Hematopoietic multipotent progenitor cell treated with erythropoietin and hydrocortisone succinate and interleukin-3 and kit ligand, for 4 days (in vitro differentiated cells): ENCODE measurements at places on chromosomes 11 and 22.
A peak's percentile ranks its signal among the peaks of the same experiment; 100 is the strongest.

DNA sequence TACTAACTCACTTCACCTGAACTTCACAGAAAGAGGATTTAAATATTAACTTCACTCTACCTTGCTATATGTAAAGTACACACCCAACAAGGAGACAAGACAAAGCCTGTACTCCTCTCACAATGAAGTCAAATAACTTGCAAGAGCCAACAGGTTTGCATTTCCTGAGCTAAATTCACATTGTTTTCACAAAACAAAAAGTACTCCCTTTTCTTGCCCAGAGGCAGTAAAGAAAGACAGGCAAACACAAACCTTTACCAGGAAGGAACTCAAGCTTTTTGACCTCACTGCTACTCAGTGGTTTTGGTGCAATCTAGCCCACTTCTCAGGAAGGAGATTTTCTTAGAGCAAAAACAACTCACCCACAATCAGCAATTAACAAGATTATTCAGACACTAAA, 15.7 kb downstream of the USP28 start:
- DNase-seq = peak; percentile 12

DNA sequence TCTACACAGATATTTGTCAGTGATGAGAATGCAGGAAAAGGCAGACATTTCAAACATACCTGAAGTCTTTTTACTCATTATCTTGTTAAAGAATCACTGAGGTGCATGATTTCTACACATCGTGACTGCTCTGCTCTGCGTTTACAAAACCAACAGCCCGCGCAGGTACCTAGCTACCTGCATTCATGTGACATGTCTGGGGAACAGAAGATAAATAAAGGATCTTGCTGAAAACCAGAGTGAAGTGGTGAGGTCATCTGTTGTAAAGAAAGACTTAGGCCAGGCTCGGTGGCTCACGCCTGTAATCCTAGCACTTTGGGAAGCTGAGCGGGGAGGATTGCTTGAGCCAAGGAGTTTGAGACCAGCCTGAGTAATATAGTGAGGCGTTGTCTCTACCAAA, 15.7 kb downstream of the ASPHD2 start:
- DNase-seq = no peak

DNA sequence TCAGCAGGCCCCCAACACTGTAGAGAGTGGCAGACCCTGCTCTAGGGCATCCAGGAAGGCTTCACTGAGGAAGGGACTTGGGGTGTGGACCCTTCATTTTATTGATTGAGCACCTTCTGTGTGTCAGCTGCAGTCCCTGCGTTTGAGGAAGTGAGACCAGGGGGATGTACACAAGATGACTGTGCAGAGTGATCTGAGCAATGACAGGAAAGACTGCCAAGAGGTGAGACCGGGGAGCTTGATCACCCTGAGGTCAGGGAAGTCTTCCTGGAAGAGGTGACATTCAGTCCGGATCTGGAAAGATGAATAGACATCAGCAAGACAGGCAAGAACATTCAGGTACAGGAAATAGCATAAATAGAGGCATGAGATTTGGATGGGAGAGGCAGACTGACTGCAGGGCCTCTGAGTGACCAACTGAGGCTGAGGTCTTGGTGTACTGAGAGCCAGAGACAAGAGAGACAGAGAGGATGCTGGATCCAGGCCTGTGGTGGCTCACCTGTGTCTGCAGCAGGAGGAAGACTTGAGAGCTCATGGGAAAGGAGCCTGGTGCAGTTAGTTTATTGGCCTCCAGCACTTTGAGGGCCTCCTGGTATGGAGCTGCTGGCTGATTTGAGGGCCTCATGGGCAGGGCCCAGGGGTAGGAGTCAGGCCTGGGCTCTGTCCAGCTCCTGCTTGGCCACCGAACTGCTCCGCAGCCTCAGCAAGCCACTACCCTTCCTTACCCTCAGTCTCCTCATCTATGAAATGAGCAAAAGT, 5.2 kb downstream of the DGAT2 start:
- peak; percentile 58 for DNase-seq

GRCh38 chr11:66987158-66987620, 12.1 kb downstream of the C11orf86 start:
- DNase-seq = peak; percentile 61

- DNase-seq = peak; percentile 40
These were observed 1.5 kb downstream of the CRKL start for GRCh38 chr22:20918663-20919218.

GRCh38 chr22:46364341-46365165, 29.0 kb downstream of the TRMU start:
- no peak for DNase-seq

DNA sequence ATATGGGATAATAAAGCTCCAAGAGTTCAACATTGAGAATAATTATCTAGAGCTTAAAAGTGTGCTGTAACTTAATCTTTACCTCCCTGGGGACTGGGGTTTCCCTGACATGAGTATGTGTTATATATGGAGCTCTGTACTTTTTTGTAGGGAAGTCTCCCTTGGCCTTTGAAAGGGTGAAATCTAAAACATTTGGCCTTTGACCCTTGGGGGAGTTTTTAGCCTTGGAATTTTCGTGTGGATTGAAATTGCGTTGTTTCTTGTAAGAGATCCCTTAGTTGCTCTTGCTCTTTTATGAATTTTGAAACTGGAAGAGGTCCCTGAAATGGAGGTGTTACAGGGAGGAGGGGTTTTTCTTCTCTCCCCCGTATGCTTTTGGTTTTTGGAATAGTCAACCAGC, 450.0 kb downstream of the NELL1 start:
- no peak for DNase-seq

- no peak for DNase-seq
These were observed 58.6 kb downstream of the DDIAS start for GRCh38 chr11:82959987-82960778.

GRCh38 chr11:98940913-98941312, 79.8 kb upstream of the CNTN5 start:
- DNase-seq = no peak

DNA sequence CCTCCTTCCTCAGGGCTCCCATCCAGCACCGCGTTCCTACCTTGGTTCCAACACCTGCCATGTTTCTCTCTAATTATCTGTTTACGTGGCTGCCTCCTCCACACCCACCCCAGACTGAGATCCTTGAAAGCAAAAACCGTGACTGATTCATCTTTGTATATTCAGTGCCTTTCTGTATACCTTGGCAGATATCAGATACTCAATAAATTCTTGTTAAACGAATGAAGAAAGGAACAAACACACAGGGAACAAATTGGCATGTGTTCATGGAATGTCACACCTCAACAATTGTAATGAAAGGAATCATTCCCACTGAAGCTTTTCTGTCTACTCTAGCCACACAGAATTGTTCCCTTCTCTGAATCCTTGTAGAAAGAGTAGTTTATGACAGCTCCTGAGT, 20.4 kb upstream of the LRRC55 start:
- no peak for DNase-seq

GRCh38 chr11:504053-504993, 2.7 kb downstream of the RNH1 start:
- peak; percentile 84 for DNase-seq

- no peak for DNase-seq
These were observed 12.7 kb upstream of the TMA7B start for GRCh38 chr22:39947220-39948216.

DNA sequence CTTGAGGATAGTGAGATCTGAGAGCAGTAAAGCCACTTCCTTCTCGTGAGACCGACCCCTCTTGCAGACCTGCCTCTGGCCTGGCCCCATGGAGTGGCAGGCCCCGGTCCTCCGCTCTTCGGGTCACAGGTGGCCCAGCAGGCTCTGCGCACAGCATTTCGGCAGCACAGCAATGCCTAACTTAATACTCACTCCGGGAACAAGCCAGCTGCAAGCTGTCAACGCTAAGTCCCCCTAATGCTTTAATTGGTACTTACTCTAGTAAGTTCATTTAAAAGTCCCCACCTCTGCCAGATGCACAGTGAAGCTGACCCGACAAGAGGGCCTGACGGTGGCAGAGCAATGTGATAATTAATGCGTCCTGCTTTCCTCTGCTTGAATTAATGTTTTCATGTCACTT, 349.3 kb upstream of the B3GAT1 start:
- no peak for DNase-seq

DNA sequence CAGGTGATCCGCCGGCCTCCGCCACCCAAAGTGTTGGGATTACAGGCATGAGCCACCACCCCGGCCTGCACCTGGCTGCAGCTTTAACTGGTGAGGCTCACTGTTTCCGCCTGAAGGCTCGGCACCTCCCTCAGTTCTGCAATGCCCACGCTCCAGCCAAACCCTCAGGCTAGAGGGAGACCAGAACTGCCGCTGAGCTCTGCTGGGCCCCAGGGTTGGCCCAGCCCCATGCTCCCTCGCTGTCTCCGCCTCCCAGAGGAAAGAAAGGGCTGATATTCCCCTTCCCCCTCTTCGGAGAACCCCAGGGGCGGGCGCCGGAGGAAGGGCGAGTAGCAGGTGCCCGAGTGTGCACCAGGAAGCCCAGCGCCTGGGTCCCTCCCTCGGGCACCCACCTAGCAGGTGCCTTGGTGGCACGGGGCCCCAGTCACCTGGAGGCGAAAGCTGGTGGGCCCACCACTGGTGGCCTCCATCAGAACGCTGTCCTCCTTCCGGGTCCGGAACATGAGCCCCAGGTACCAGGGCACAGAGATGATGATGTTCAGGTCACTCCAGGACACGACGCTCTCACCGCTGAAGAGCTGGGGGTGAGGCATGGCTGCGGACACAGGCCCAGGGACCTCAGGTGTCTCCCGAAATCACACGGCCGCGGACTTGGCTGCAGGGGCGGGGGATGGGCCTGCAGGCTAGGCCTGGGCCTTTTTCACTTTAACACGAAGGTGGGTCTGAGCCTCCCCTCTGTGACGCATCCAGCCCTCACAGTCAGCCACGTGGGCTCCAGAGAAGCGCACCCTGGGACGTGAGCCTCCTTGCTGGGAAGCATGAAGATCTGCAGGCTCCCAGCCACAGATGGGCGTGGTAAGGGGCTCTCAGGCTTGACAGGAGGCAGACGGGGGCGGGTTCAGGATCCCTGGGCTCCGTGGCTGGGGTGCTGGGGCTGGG, 73.3 kb downstream of the TRMU start:
- no peak for DNase-seq

- peak; percentile 50 for DNase-seq
These were observed 95.1 kb upstream of the PLET1 start for GRCh38 chr11:112355726-112356125.

GRCh38 chr11:64165481-64165841, 452 bp downstream of the MACROD1 start:
- DNase-seq = peak; percentile 55

DNA sequence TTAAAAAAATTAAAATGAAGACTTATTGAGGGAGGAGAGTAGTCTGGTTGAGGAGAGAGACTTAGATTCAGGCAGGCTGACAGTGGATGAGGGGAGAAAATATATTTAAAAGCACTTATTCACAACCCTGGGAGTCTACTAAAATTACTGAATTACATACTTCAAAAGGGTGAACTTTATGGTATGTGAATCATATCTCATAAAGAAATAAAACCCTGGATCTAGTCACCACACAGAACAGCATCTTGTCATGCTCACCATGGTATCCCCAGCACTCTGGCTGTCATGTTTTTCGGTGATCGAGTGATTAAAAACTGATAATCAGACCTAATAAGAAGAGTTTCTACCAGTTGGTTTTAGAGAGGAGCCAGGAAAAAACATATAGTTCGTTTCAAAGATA, 11.0 kb downstream of the TEAD1 start:
- DNase-seq = no peak

DNA sequence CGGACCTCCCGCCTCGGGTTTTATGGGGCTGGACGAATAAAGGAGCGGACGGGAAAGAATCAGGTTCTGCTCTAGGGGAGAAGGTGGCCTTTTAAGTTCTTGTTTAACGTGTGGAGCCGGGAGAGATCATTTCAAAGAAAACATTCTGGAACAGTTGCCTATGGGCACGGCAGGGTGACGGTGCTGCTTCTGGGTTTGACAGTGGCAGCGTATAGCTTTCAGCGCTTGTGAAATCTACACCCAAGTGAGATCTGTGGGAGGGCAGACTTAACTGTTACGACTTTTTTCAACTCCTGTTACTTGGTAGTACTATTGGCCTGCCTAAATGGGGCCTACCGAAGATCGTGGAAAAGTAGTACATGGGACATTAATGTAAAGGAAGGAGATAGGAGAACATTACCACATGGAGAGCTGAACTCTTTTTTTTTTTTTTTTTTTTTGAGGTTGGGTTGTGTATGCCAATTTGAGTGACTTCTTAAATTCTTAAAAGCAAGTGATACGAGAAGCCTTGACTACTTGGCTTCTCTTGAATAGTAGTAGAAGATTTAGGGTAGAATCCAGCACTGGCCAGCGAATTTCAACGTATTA, 743 bp downstream of the USP47 start:
- peak; percentile 92 for DNase-seq

DNA sequence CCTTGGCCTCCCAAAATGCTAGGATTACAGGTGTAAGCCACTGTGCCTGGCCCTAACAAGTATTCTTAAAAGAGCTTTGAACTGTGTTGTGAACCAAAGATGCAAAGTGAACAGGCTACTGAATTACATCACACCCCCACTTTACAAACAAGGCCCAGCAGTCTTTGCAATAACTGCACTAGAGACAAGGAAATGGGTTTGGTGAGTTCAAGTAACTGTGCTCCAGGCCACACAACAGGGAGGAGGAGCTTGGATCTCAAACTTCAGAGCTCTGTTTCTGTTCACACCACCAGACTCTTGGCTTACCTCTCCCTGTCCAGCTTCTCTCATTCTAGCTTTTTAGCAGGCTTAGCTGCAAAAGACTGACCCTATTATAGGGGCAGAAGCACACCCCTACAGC, 30.4 kb upstream of the RASL10A start:
- DNase-seq = no peak

DNA sequence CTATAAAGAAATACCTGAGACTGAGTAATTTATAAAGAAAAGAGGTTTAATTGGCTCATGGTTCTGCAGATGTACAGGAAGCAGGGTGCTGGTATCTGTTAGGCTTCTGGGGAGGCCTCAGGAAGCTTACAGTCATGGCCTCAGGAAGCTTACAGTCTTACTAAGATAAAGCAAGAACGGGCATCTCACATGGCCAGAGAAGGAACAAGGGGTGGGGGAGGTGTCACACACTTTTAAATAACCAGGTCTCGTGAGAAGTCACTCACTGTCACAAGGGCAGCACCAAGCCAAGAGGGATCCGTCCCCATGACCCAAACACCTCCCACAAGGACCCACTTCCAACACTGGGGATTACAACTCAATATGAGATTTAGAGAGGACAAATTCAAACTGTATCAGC, 192.8 kb upstream of the B3GAT1 start:
- DNase-seq = no peak

DNA sequence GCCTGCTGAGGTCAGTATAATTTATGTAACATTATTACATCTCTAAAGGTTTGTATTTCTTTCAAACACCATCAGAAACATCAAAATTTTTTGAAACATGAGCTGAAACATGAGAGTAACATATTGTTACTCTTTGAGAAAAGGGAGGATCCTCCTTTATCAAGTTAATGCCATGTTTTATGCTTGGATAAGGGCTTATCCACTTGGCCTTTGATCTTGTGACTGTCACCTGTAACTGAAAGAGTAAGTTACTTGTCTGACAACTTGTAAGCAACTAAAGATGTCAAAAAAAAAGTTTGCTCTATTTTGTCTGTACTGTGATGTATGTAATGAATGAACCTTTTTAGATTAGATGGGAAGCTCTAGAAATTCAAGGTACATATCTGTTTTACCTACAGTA, 59.6 kb downstream of the FAR1 start:
- peak; percentile 41 for DNase-seq
